ENCODE measurements at places on chromosomes 5 and 9.

- no peak for DNase-seq
These were observed 105.8 kb upstream of the SPATA31D4 start for GRCh38 chr9:81822301-81822865.

DNA sequence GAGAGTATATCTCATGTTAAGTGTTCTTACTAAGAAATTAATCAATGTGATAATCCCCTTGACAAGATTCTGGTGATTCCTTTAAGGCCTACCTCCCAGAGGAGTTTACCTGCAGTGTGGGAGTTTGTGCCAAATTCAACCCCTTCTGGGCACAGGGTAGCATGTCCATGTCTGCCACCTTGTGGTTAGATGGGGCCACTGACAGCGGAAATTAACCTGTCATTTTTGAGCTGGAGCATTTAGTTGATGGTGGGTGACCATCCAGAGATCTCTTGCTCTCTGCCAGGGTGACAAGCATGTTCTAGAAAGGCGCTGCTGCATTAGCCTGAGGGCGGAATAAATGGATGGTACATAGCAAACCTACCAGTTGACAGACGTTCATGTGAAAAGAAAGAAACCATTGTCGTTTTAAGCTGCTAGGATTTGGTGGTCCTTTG, 132.2 kb downstream of the FBXO4 start:
- peak; percentile 12 for DNase-seq

GRCh38 chr5:119049824-119050449, 20.9 kb upstream of the DMXL1 start:
- no peak for DNase-seq

DNA sequence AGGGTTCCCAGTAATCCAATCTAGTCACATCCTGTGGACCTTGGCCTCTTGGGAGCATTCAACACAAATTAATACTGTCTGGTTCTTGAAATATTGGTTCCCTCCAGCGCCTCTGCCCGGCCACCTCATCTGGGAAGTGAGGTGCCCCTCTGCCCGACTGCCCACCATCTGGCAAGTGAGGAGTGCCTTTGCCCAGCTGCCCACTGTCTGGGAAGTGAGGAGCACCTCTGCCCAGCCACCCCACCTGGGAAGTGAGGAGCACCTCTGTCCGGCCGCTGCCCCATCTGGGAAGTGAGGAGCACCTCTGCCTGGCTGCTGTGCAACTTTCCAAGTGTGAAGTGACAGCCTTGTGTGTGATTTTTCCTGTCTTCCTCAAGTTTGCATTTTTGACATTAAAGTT, 42.7 kb upstream of the SMIM15 start:
- DNase-seq, result no peak

DNA sequence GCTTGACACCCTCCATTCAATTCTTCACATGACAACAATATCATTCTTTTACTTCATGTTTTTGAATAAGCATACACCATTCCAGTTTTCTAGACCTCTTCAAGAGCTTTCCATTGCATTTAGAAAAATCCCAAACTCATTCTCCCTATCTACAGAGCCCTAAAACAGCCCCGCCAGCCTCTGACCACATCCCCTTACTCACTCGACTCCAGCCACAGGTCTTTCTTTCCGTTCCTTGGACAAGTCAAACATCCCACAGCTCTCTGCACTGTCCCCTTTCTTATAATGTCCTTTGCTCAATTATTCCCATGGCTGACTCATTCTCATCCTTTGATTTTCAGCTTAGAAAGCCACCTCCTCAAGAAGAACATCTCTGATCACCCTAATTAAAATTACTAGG, 38.2 kb downstream of the TTC39B start:
- DNase-seq, result no peak

DNA sequence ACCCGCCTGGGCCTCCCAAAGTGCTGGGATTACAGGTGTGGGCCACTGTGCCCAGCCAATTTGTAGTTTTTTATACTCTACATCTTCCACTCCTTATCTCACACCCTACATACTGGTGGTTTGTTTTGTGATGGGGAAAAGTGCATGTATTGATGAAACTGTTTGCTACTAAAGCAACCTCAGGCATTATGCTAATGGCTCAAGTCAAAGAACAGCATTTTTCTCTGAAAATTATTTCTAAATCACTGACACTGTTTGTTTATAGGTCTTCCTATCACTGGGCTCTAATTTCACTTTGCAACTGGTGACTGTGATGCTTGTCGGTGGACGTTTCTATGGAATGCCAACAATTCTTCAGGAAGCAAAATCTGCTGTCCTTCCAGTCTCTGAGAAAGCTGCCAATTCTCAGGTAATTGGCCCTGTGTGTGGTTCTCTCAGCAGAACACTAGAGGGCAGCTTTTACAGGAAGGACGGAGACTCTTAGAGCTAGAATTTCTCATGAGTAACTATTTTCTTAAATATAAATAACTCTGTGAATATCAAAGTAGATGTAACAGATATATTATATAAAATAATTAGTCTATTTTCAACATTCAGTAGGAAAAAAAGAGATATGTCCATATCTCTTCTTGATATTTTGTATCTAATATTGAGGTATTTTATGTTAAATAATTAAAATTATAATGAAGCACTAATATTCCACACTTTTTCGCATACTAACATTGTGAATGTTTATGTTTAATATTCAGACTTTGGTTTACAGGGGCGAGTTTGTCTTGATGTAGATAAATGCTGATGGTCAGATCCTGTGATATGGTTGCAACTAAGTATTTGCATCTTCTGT, 244.1 kb downstream of the ADGRV1 start:
- DNase-seq, result no peak

DNA sequence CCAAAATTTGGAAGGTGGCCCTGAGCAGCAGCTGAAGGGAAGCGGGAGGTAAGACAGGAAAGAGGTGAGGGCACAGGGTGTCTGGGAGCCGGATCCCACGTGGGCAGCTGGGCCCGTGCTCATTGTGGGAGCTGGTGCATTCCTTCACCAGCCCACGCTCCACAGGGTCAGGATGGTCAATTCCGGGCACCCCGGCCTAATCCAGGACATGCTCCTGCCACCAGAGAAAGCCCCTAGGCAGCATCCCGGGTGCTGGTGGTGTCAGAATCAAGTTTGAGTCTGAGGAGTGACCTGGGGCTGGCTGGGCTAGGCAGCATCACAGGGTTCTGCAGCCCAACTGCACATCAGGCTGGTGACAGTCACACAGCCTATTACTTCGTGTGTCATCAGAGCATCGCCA, 7.1 kb upstream of the PDCD6 start:
- DNase-seq, result no peak

GRCh38 chr5:143516249-143516648, 112.8 kb upstream of the NR3C1 start:
- no peak for DNase-seq

GRCh38 chr9:123957168-123957721, 27.3 kb upstream of the DENND1A start:
- no peak for DNase-seq

DNA sequence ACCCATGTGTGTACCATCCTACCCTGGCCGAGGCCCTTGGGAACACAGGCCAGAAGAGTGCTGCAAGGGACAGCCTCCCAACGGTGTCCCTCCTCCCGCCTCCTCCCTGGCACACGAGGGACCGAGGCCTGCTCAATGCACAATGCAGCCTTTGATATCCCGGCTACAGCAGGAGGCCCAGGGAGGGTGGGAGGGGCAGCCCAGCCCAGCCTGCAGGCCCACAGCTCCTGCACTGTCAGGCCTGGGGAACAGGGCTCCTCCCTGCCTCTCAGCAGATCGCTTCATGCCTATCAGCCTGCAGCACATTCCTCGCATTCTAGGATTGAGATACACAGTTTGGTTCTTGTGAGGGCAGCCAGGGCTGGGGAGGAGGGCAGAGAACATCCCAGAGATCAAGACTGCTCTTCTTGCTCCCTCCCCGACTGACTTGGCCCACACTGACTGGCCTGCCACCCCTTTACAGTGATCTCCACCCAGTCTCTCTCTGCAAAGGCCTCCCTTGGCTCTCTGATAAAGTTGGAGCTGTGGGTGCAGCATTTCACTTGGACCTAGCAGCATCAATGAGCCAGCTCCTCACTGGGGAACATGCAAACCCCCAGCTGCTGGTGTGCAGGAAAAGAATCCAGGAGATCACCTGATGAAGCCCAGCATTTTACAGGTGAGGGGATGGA, at the start of gene SH3TC2:
Gene SH3TC2 (minus strand): TSS at position 46 of the 671 bp plus-strand sequence. CDS start 40 bp downstream, at position 6.
- no peak for DNase-seq

GRCh38 chr9:91755761-91756509, 194.1 kb downstream of the ROR2 start:
- no peak for DNase-seq

GRCh38 chr5:179431221-179431824, 86.1 kb upstream of the ADAMTS2 start:
- no peak for DNase-seq

GRCh38 chr5:156134216-156134615, 192.7 kb upstream of the SGCD start:
- no peak for DNase-seq

DNA sequence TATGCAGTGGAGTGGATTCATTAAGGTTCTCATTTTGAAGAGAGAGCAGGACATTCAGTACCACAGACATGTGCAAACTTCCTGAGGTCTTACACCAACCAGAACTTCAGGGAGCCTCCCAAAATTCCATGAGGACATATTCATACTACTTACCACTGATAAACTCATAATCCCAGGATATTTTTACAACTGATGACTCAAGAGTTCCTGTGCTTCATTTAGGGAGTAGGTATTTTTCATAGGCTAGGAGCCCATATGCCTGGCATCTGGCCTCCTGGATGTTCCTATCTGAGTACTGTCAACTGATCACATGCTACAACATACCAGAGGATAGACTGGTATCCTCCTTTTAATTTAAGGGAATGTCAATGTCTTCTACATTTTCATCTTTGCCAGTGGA, 578.0 kb downstream of the EFNA5 start:
- no peak for DNase-seq

GRCh38 chr9:103798620-103799019, 295.5 kb upstream of the SMC2 start:
- no peak for DNase-seq

- no peak for DNase-seq
These were observed 458.2 kb downstream of the GADD45G start for GRCh38 chr9:90062982-90063381.

DNA sequence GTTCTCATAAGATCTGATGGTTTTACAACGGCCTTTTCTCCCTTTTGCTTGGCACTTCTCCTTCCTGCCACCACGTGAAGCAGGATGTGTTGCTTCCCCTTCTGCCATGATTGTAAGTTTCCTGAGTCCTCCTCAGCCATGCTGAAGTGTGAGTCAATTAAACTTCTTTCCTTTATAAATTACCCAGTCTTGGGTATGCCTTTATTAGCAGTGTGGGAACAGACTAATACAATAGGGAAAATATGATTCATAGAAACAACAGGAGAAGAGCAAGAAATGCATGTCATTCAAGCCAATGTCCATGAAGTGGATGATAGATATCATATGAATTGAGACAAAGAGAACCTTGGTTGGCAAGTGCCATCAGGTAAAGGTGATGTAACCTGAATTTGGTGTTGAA, 128.3 kb upstream of the HAPLN1 start:
- DNase-seq, result no peak

DNA sequence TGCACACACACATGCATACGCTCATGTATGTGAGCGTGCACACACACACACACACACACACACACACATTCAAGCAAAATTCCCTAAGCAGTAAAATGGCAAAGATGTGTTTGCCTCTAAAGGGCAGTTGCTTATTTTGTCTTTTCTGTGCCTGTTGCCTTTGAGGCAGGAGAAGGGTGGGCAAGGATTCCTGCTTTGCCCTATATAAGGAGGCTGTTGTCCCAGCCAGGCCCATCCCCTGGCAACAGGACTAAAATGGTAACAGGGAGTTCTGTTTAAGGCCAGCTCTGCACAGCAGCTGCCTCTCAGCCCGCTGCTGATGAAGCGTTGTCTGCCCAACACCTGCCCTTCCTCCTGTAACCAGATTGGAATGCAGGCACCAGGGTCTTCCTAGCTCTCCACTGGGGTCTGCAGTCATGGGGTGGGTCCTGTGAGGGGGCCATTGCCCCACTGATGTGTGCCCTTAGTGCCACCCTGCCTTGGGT, 64.4 kb downstream of the PPARGC1B start:
- DNase-seq, result no peak

GRCh38 chr5:160500786-160501779, 79.4 kb downstream of the PTTG1 start:
- DNase-seq, result no peak

DNA sequence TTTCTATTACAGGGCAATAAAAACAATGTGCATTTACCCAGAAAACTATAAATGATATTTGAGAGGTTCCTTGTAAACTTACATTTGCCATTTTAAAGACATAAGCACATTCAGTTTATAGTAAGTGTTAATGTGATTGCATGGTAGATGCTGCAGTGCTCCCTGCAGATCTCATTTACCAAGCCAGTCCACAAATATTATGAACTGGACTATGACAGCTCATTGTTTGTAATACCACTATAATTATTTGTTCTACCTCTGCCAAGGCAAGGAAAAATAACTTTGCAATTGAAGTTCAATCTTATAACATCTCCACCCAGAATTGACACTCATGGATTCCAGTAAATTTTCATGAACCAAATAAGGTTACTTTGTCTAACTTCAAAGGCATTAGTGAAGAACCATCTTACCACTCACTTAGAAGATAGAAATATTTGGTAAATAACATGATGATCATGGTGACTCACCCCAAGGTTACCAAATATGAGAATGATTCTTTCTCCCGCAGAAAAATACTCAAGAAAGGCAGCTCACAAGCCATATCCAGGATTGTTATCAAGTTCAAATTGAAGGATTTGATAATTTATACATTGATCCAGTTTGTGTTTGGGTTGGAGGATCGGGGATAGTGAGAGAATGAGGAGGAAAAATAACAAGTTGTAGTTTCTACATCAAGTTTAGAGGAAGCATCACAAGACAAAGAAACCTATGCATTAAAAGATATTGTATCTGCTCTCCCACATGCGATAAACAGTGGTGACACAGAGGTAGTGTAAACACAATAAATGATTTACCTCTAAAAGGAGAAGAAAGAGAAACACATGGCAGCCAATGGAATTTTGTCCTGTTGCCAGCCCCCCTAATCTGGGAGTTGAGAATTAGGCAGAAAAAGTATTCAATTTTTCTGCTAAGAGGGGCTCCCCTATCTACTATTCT, 29.5 kb downstream of the CDH9 start:
- no peak for DNase-seq

- no peak for DNase-seq
These were observed 41.1 kb upstream of the KLF4 start for GRCh38 chr9:107530679-107531078.

DNA sequence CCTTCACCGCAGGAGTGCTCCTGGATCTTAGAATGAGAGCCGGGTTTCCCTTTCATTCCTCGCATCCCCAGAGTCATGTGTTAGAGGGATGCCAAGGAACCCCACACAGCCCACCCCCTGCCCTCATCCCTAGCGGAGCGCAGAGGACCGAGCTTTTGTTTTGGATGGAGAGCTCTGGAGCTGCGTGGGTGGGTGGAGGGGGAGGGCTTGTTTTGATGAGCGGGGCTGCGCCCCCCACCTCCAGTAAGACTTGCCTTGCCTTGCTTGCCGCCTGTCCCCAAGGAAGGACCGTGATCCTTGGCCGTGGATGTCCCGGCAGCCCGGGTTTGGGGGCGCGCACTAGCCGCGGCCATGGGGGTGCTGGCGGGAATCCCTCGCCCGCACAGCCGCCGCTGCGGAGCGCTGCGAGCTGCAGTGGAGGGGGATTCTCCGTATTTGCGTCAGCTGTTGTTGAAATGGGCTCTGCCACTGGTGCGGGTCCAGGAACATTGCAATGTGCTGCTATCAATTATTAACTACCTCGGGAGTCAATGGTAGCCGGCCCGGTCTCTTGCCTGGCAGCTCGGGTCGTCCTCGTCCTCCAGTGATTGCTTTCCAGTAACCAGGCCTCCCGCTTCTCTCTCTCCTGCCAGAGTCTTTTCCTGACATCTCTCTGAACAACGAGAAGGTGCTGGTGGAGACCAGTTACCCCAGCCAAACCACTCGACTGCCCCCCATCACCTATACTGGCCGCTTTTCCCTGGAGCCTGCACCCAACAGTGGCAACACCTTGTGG, 1.0 kb downstream of the EGR1 start:
- DNase-seq, result no peak

Measured in stimulated activated CD4-positive, alpha-beta T cell treated with anti-CD3 and anti-CD28 coated beads, Interleukin-15, amount 100 ng/mL, for 1 hour (primary cell).